ENCODE measurements at places on chromosomes 11 and 22.

- DNase-seq: peak; percentile 33
These were observed 86.8 kb upstream of the CRTAM start for GRCh38 chr11:122751292-122752070.

DNA sequence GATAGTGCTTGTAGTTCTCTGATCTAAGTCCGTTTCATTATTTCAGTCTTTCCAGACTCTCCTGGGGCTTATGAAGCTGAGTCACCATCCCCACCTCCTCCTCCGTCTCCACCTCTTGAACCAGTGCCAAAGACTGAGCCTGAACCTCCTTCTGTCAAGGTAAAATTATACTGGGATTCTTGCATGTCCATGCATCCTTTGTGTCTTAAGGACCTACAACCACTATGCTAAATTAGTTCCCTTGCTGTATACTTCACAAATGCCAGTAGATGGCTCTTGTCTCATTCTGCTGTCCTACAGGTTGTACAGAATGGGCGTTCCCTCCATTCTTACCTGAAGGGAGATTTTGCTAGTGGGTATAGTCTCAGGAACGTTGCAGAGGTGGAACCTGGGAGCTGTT is 42.2 kb downstream of the POLD3 start:
- DNase-seq: peak; percentile 62

DNA sequence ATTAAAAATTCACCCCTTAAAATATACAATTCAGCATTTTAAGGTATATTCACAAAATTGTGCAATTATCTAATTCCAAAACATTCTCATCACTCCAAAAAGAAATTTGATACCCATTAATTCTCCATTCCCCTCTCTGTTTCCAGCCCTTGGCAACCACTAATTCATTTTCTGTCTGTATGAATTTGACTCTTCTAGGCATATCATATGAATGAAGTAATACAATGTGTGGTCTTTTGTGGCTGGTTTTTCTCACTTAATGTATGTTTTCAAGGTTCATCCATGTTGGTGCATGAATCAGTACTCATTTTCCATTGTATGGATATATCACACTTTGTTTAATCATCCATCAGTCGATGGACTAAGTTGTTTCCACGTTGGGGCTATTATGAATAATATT is 29.0 kb upstream of the ACCSL start:
- no peak for DNase-seq

DNA sequence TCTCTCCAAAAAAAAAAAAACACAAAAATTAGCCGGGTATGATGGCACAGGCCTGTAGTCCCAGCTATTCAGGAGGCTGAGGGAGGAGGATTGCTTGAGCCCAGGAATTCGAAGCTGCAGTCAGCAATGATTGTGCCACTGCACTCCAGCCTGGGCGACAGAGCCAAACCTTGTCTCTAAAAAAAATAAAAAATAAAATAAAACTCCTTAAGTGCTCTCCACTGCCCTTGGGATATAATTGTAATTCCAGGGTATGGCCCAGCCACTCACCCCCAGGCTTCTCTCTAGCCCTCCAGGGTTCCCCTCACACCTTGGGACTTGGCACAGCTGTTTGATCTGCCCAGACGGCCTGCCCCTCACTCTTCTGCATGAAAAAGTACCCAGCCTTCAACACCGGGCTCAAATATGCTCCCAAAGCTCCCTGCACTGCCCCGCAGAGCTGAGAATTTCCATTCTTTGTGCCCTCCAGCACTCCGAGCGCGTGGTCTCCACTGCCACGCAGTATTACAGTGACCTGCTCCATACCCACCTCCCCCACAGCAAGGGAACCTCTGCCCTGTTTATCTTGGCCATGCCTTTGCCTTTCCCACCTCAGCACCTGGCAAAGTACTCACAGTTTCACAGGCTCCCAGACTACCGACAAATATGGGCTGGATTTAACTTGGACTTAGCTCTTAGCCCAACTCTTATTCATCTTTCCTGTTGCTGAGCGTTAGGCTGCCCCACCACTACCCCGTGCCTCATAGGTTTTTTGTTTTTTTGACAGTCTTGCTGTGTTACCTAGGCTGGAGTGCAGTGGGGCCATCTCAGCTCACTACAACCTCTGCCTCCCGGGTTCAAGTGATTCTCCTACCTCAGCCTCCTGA is 7.6 kb upstream of the FTH1 start:
- DNase-seq: peak; percentile 66

Data from astrocyte of the hippocampus (primary cell).